ENCODE measurements at places on chromosomes 13 and 19.

DNA sequence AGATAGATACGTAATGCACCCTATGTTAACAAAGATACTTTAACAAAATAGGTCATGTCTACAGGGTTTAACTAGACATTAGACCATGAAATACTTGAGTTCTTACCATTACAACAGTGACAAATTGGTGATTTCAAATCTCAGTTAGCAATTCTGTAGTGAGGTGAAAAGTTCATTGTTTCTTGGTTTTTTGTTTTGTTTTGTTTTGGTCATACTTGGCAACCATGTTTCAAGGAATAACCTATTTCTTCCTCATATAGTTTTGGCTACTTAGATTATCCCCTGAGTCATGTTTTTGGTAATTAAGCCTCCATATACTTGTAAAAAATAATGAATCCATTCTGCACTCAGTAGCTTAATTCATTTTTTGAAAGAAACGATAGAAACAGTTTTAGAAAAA lies 1200.4 kb downstream of the DIAPH3 start:
- no peak for DNase-seq

GRCh38 chr13:59480396-59481259 lies 683.1 kb downstream of the DIAPH3 start:
- DNase-seq, result no peak

DNA sequence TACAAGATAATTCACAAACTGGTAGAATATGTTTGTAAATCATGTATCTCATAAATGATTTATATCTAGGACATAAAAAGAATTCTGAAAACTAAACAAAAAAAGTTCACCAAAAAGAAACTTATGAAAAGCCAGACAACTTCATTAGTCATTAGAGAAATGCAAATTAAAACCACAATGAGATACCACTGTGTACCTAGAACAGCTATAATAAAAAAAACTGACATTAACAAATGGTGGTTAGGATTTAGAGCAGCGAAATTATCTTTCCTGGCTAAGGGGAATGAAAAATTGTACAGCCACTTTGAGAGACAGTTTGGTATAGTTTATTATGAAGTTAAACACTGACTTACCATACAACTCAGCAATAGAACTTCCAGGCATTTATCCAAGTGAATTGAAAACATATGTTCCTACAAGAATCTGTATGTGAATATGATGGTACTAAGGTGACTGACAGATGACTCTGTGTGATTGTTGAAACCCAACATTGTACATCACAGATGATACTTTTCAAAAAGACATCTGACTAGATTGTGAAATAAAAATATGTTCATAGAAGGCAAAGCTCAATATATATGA lies 41.8 kb downstream of the UGGT2 start:
- no peak for DNase-seq

GRCh38 chr13:48012668-48013067 lies 11.6 kb upstream of the SUCLA2 start:
- no peak for DNase-seq

DNA sequence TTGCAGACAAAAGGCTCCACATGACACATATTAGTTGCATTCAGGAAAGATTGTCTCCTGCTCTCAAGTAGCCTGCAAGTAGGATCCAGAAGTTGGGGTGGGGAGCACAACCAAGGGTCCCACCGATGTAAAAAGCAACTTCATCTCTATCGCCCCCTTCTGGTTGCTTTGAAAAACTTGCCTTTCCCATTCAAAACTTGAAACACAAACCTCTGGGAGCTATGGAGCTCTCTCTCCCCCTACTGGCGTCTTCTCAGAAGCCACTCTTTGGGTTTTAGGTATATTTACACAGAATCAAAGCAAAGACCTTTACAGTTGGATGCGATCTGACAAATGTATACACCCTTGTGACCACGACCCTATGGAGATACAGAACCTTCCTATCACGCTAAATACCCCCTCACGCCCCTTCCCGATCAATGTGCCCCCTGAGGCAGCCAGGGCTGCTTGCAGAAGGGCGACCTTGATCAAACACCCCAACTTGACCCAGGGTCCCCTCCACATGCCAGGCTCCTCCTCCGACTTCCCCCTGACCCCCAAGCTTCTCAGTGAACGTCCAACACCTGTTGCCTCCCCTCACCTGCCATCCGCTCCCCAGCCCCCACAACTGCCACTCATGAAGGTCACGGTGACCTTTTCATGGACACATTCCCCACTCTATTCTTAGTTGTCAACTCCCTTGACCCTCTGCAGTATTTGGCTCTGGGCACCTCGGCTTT lies 10.1 kb downstream of the NOSIP start:
- no peak for DNase-seq

- DNase-seq, result no peak
Measured at GRCh38 chr19:41264581-41265394, 616 bp downstream of the HNRNPUL1 start.

- DNase-seq, result no peak
Measured at GRCh38 chr19:22620401-22620800, 13.7 kb upstream of the ZNF492 start.

Data from caudate nucleus (tissue), 63 donors.